ENCODE measurements at places on chromosomes 1 and 21. TPM values are rescaled to one million over a fixed set of nuclear protein-coding genes. Genes with fewer than 3 reads are reported as not detected.
A peak's percentile ranks its signal among the peaks of the same experiment; 100 is the strongest.

GRCh38 chr1:38898653-38899230, 17.4 kb upstream of the GJA9 start:
- no peak for DNase-seq

DNA sequence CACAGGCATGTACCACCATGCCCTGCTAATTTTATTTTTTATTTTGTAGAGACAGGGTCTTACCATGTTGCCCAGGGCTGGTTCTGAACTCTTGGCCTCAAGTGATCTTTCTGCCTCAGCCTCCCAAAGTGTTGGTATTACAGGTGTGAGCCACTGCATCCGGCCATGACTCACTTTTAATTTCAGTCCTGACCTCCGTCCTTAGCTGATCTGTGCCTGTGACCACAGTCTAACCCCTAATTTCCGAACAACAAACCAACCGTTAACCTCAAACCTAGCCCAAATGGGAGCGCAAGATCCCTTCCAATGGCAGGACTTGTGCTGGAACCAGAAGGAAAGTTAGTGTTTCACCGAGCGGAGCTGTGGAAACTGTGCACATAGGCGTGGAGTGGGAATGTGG, 29.3 kb upstream of the MAN1C1 start:
- DNase-seq = no peak

- no peak for DNase-seq
Observed at GRCh38 chr21:23455676-23456075, 2151.6 kb downstream of the MRPL39 start.

GRCh38 chr1:19617376-19617775, 26.7 kb upstream of the NBL1 start:
- DNase-seq = no peak

GRCh38 chr21:36055551-36055950, 4.8 kb downstream of the SETD4 start:
- peak; percentile 72 for DNase-seq

DNA sequence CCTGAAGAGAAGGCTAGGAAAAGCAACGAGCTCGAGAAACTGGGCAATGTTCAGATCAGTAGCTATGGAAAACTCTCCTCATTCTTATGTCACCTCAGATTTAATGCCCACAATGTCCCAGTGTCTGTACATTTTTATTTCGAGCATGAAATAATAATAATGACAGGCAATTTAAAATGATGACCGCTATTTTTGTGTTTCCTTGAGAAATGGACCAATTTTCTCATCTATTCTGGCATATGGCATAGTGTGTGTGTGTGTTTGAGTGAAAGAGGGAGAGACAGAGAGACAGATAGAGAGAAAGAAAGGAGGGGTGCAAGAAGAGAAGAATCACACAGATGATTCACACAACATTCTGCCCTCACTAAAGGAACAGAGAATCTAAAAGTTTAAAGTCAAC, 119.1 kb upstream of the C1orf21 start:
- DNase-seq = no peak

Gene KRTAP11-1
- total RNA-seq = not detected

Gene GBP3
- total RNA-seq = not detected

GRCh38 chr1:14605945-14606344, 7.5 kb downstream of the KAZN start:
- no peak for DNase-seq

- no peak for DNase-seq
Observed at GRCh38 chr1:115669002-115669673, 27.4 kb downstream of the VANGL1 start.

Gene SON
- 90.8 TPM for total RNA-seq

Gene FBLIM1
- 18.6 TPM for total RNA-seq

DNA sequence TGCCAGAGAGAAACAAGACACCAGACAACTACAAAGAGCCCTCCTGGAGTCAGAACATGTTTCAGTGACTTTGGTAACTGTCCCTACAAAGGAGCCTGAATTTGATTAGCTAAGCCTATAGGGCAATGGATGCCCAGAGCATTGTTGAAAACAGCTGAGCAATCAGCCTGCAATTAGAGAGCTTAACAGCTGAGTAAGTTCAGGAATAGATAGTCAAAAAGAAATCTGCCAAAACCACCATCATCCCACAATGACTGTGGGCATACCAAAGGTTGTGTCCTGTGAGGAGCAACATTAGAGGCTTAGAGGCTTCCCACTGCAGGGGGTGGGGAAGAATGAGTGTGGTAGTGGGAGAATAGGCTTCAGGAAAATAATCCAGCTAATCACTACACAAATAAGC, 32.1 kb downstream of the SH3BP5L start:
- DNase-seq = no peak

Gene CD84
- total RNA-seq = not detected

GRCh38 chr1:64051796-64052195, 151.6 kb upstream of the UBE2U start:
- no peak for DNase-seq

Gene OXCT2
- total RNA-seq = not detected

DNA sequence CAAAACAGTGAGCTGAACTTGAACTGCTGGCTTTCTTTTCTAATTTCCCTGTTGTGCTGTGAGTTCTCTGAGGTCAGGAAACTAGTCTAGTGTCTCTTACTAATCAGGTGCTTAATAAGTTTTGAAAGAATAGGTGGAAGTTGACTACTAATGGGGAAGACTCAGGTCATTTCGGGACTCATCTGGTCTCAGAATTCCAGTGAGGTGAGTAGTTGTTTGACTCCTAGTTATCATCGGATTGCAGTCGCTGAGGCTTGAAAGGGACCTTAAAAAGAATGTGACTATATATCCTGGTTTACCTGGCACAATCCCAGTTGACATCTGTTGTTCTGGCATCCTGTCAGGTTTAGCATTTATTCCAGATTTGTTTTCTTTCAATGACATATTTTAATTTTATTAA, 81.4 kb upstream of the SPAG17 start:
- no peak for DNase-seq

DNA sequence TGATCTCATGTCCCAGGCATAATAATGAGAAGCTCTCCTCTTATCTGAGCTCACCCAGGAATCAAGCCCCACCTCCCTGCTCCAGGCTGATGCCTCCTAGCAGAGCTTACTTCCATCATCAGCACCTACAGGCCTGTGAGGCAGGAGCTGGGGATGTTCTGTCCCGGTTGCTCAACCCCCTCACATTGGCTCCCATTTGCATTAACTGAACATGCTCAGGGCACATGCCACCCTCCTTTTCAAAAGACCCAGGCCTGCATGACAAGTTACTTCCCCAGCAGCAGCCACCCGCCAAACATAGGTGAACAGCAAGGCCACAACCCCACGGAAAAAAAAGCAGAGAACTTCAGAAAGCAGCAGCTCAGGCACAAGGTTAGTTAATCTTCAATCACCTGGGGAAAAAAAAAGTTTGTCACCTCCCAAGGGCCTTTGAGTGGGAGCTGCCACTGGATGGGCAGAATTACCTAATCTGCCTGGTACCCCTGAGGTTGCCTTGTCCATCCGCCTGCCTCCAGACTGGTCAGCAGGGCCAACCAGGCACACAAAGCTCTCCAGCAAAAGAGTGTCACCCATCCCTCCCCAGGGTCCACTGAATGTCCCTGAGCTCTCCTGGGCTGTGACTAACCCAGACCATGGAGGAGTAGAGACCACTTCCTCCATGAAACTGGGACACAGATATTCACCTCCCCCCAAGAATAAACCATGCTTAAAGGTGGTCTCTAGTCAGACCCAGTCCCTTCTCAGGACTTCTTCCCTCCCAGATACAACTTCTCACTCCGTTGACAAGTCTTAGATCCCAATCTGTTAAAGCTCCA, 4.4 kb downstream of the KCNN3 start:
- DNase-seq = no peak

GRCh38 chr1:226994586-226995364, 54.7 kb downstream of the COQ8A start:
- DNase-seq = no peak

Gene CD1B
- not detected for total RNA-seq
